ENCODE measurements at places on chromosomes 11 and 22.

- DNase-seq, result no peak
Measured at GRCh38 chr11:111449696-111450479, 62.3 kb downstream of the BTG4 start.

DNA sequence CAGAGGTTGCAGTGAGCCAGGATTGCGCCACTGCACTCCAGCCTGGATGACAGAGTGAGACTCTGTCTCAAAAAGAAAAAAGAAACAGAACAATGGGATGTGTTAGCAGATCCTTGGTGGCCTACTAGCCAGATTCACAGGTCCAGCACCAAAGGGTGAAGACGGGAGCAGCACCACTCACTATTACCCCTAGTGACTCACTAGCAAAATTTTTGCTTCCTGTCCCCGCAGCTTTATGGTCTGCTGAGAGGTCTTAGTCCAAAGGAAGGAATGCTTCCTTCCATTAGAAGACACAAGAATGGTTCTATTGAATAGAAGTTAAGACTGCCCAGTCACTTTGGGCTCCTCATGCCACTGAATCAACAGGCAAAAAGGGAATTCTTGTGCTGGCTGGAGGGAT is 35.9 kb upstream of the NUP50 start:
- DNase-seq, result no peak

- DNase-seq, result peak; percentile 78
Measured at GRCh38 chr11:35641171-35641897, 21.2 kb upstream of the TRIM44 start.

GRCh38 chr22:38305471-38306448 is 11.5 kb downstream of the CSNK1E start:
- DNase-seq, result no peak

DNA sequence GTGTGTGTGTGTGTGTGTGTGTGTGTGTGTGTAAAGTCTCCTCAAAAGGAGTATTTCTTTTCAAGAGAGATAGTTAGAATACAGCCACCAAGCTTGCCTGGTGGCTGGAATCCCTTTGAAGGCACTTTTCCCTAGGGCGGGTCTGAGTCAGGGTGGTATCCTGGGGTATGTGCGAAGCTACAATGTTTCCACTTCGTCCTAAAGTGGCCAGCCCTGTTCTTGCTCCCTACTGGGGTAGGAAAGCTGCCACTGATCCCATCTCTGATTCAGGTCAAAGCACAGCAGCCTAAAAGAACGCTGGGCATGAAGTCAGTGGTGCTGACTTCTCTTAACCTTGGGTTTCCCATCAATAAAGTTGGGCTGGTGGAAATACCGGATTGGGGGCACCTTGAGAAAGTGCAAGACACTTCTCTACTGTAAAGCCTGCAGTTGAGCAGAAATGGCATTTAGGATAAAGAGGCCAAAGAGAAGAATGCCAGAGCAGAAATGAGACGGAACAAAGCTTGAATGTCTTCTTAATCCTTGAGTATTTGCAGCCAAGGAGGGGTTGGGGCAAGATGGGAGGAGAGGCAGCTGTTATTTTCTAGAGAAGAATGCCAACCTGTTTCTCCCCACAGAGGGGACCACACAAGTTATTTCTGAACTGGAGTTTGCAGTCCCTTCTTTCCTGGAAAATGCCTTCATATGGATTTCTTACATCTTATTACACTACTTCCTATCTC is 35.3 kb downstream of the ZNRF3 start:
- no peak for DNase-seq

GRCh38 chr11:117055469-117055868 is 42.8 kb downstream of the SIK3 start:
- DNase-seq, result no peak
